ENCODE measurements at places on chromosomes 7 and 10.

GRCh38 chr7:76409537-76409936, at the start of gene SSC4D:
Gene SSC4D (minus strand): TSS chr7:76409697. CDS start chr7:76404439, 5,258 bp downstream.
- no peak for DNase-seq

- DNase-seq, result no peak
Measured at GRCh38 chr10:50295367-50295766, 44.1 kb upstream of the ASAH2 start.

DNA sequence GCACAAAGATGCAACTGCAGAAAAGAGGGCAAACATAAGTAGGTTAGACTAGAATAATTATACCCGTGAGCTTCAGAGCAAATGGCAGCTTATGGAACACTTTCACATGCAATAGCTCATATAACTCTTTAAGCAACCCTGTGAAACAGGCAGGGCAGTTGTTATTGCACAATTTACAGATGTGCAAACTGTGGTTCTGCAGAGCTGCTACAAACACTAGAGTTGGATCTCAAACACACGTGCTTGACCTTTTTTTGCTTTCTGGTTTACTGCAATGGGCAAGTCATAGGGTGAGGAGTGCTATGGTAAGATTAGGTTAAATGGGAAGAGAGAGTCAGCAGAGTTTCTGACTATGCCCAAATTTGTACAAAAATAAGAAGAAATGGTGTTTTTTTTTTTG, 610.8 kb downstream of the GATA3 start:
- DNase-seq, result no peak

DNA sequence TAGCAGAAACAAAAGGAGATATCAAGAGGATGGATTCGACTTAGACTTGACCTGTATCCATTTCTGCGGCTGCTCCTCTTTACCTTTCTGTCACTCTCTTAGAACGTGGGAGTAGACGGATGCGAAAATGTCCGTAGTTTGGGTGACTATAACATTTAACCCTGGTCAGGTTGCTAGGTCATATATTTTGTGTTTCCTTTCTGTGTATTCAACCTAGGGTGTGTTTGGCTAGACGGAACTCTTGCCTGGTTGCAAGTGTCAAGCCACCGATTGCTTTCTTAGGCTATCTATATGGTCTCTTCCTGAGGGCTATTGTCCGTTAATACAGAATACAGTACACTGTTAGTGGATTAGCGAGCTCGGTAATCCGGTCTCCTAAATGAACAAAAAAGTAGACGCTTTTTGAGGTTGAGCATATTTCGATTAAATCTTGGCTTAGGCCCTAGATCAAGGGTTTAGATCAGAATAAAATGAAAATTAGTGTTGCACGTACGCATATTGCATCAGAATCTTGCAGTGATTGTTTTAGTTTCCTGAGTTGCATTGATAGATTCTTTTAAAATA, 1.2 kb downstream of the PTEN start:
- no peak for DNase-seq

DNA sequence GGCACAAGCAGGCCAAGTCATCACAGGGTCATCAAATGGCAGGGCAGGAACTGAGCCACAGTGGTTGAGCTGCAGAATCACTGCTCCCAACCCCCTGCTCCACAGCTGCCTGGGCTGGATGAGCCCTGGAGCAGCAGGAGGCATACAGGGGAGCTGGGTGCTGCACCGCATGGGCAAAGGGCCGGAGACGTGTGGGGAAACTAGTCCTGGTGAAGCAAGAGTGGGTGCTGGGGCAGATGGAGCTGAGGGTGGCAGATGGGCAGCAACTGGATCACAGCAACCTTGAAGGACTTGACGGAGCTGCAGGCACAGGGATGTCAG, 16.0 kb upstream of the VOPP1 start:
- no peak for DNase-seq

DNA sequence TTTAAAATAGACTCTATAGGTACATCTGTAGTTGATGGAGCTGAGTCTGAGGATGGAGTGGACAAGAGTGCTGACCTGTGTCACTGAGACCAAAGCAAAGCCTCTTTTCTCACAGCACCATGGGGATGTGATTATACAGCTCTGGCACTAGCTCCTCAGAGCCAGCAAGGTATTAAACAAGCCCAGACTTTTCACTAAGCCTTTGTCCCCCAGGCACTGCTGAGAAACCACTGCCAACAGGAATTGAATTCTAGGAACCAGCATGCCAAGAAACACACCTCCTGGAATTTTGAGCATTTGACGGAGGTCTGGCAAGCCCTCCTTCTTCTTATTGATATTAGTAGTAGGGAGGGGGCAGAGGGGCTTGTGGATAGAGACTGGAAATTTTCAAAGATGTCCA, 147.0 kb downstream of the C1GALT1 start:
- DNase-seq, result no peak

- DNase-seq, result no peak
Measured at GRCh38 chr10:82144153-82144552, 269.2 kb downstream of the NRG3 start.

DNA sequence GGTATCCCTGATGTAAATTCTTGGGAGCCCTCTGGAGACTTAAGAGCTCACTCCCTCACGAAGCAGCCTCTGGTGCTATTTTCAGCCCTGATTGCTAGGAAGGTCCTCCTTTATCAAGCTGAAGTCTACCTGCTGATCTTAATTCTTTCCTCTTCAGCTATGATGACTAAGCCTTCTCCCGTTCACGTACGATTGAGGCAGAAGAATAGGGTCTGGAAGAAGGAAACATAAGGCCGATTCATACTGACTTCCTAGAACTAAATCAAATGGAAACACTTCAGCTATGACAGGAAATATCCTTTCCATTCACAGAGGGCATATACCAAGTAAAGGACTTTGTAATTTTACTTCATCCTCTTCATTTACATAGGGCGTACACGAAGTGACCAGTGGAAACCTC, 107.0 kb downstream of the CPXM2 start:
- no peak for DNase-seq

- no peak for DNase-seq
Measured at GRCh38 chr10:82245157-82245556, 370.2 kb downstream of the NRG3 start.
